Amniotic stem cell (primary cell): ENCODE measurements at places on chromosomes 3 and 15.

DNA sequence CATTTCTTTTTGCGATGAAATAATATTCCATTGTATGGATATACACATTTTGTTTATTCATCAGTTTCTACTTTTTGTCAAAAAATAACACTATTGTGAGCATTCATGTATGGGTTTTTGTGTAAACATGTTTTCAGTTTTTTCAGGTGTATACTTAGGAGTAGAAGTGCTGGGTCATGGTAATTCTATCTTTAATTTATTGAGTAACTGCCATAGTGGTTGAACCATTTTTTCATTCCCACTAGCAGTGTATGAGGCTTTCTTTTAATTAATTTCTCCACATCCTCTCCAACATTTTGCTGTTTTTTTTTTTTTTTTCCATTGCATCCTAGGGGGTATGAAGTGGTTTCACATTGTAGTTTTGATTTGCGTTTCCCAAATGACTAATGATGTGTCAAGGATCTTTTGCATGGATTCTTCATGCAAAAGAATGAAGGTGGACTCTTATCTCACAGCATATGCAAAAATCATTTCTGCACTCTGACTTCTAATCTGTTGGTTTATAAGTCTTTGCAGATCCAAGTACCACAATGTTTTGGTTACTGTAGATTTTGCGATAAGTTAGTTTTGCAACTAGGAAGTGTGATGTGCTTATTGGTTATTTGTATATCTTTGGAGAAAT lies 12.6 kb downstream of the ATP2C1 start:
- DNase-seq, result no peak

- no peak for DNase-seq
Observed at GRCh38 chr15:85955501-85956391, 123.9 kb upstream of the AGBL1 start.

- DNase-seq, result no peak
Observed at GRCh38 chr3:174253196-174253823, 605.8 kb upstream of the NAALADL2 start.

GRCh38 chr15:45904019-45904418 lies 269.2 kb downstream of the SQOR start:
- DNase-seq, result no peak
